GM12892 (cell line): ENCODE measurements at places on chromosomes 3 and 15.

GRCh38 chr3:72031581-72031980, 246.6 kb upstream of the PROK2 start:
- no peak for DNase-seq

DNA sequence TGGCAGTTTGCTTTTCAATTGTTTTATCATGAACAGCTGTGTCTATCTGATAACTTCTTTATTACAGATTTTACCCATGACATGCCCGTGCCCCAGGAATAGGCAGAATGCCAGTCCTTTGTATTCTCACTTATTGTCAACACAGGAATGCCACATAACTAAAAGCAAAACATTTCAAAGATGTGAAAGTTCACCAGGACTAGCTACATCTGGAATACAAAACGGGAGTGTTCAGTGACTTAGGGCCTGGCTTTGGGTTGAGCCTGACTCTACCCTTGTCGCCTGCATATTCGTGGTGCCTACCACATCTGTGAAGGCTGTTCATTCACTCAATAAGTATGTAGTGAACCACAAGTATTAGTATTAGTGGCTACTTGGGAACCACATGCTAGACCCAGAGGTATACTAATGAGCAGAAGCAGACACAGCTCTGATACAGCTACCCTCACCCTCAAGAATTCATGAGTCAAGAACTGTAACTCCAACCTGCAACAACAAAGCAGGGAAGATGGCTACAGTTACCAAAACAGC, 2.9 kb downstream of the TNFSF10 start:
- DNase-seq: no peak

DNA sequence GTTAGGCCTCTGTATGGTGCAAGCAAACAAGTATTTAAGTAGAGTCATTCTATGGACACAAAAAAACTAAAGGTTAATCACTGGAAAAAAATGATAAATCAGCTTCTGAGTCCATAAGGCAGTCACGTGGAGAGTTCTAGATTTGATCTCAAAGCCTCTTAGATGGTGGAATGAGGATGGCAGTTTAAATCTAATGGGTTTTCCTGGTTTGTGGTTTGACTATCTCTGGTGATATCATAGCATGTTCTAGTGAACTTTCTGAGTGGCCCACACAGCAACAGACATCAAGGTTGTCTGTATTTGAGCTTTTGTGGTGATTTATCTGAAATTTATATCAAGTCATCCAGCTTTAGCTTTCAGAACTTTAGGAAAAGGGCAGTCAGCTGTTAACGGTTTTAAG, 52.4 kb downstream of the ILDR1 start:
- DNase-seq: no peak

- no peak for DNase-seq
These were observed 11.6 kb downstream of the WWTR1 start for GRCh38 chr3:149646181-149646766.

DNA sequence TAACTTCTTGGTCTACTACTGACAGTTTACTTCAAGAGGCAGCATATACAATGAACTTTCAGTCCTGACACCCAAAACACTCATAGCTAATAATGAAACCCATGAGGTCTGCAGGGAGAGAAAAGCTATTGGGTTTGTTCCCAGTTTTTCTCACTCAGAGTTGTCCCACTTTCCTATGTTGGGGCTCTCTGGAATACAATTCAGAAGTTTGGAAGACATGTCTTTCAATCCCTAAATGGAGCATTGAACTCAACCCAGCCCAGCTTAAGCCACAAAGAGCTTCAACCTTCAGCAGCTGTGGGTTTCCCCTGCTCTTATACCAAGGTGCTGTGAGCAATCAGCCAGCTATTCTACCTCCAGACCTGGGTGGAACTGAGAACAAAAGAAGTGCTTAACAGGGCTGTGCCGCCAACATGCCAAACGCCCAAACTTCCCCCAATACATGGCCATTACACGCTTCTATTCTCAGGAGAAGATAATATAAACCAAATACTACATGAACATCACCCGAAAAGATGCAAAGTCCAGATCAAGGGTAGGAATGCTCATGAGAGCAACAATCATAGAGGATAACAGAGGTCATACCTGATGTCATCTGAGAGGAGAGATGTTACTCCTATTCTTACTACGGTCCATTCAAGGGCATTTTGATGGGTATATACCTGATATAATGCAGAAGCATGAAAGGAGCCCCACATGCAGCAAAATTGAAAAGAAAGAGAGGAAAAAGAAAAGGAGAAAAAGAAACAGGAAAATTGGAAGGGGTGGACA, 131.2 kb upstream of the TGFBR2 start:
- DNase-seq: no peak

GRCh38 chr15:52284164-52284563, 11.4 kb downstream of the MYO5C start:
- no peak for DNase-seq

DNA sequence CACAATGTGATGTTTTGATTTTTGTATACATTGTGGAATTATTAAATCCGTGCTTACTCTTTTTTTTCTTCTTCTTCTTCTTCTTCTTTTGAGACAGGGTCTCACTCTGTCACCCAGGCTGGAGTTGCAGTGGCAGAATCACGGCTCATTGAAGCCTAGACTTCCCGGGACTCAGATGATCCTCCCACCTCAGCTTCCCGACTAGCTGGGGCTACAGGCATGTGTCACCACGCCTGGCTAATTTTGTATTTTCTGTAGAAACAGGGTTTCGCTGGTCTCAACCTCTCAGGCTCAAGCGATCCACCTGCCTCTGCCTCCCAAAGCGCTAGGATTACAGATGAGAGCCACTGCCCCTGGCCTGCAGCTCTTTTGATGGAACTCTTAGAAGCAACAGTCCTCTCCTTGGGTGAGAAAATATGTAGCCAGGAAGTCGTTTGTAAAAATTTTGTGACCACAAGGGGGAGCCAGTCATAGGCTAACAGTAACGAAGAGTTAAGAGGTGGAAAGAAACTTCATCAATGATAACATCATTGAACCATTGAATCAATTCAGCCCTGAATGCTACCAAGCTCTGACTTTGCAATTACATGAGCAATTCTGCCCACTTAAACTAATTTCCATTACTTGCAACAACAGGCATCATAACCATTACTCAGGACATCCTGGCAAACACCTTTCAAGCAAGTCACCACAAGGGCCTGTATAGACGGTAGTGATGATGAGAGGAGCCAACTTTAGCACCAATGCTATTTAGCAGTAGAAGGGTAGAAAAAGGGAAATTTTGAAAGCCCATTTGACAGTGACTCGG, 16.7 kb upstream of the CMTM7 start:
- peak; percentile 14 for DNase-seq

GRCh38 chr15:71272932-71273331, 157.7 kb downstream of the THSD4 start:
- DNase-seq: no peak

GRCh38 chr3:55498520-55498919, 11.4 kb upstream of the WNT5A start:
- no peak for DNase-seq

DNA sequence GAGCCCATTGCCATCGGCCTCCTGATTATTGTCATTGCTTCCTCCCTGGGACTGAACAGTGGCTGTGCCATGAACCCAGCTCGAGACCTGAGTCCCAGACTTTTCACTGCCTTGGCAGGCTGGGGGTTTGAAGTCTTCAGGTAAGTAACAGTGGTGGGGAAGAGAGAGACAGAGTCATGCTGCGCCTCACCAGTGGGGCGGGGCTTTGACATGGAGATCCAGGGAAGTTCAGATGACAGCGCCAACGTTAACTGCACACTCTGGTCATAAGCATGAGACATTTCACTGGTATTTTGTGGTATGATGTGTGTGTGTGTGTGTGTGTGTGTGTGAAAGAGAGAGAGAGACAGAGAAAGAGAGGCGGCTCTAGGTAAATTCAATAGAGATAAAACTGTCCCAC, 41.0 kb downstream of the AQP9 start:
- no peak for DNase-seq

- DNase-seq: no peak
These were observed 5.6 kb upstream of the AEN start for GRCh38 chr15:88615303-88616107.

DNA sequence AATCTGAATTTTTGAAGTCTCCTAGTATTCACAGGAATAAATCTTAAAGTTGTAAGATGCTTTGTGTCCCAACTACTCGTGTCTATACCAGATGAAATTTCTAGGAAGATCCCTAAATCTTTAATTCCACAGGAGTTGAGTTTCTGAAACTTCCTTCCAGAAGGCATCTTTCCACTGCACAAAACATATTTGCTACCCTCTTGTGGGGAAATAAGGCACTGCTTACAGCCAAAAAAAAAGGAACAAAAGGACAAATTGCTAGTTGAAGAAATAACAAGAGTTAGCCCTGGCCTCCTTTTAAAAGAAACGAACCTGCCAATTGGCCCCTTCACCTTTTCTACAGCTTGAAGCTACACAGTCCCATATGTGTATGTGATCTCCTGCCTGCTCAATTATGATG, 54.0 kb downstream of the TAFA4 start:
- no peak for DNase-seq

GRCh38 chr15:52710050-52710707, 31.0 kb upstream of the ATOSA start:
- no peak for DNase-seq

- no peak for DNase-seq
These were observed 123.5 kb upstream of the CRBN start for GRCh38 chr3:3302964-3303363.

GRCh38 chr3:137020315-137020714, 62.5 kb downstream of the IL20RB start:
- DNase-seq: no peak

GRCh38 chr3:18428036-18428435, 2.9 kb upstream of the SATB1 start:
- no peak for DNase-seq

DNA sequence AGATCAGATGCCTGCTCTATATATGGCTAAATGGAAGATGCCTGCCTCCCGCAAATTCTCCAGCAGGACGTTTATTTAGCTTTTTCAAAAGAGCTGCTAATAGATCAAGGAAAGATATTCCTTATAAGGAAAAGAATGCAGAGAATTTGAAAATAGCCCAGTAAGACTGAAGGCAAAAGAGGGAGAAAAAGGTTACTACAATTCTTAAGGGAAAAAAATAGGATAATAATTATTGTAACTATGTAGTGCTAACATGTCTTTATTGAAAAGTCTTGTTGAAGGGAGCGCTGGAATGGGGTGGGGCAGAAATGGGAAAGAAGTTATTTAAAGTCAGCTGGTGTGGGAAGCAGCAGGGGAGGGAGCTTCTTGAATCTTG, 2.9 kb downstream of the TPM1 start:
- no peak for DNase-seq

DNA sequence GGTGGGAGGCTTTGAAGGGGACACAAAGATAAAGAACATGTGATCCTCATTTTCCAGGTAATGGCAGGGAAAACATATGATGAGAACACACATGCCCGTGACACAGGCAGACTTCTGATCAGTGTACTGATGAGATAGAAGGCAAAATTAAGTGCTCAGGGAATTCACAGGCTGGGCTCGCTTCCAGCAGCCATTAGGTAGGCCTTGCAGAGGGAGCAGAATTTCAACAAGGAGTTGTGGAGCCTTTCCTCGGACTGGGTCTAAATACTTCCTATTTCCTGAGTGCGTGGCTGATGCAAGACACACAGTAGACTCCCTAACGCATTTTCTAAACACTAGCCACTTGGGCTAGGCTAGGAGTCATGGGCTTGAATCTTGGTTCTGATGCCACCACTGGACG, 74.0 kb upstream of the ETV5 start:
- no peak for DNase-seq

DNA sequence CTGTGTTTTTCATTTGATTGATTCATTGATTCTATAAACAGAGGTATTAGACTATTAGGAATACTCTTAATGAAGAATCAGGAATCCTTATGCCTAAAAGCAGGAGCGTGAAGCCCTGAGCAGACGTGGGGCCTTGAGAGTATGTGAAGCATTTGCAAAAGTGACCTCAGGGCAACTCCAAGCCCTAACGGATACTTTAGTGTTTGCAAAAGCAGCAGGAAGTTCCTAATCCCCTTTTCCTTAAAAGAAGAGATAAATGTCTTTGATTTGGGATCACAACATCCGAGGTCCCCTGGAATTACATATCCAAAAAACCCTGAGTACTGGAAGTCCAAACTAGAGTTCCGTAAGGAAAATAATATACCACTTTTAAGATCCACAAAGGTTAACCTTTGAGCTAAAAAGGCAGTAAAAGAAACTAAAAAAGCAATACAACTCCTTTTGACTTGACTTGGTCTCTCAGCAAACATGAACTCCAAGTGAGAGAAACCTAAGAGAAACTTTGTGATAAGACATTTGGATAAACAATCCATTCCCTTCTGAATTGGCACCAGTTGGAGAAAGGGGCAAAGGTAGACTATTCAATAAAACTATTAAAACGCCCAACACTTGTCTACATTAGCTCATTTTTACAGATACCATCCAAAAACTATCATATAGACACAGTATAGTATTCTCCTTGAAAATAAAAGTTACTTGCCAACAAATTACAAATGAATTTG, 27.4 kb downstream of the PRTG start:
- no peak for DNase-seq

- DNase-seq: no peak
These were observed 303.4 kb upstream of the ROPN1 start for GRCh38 chr3:124295362-124295761.

DNA sequence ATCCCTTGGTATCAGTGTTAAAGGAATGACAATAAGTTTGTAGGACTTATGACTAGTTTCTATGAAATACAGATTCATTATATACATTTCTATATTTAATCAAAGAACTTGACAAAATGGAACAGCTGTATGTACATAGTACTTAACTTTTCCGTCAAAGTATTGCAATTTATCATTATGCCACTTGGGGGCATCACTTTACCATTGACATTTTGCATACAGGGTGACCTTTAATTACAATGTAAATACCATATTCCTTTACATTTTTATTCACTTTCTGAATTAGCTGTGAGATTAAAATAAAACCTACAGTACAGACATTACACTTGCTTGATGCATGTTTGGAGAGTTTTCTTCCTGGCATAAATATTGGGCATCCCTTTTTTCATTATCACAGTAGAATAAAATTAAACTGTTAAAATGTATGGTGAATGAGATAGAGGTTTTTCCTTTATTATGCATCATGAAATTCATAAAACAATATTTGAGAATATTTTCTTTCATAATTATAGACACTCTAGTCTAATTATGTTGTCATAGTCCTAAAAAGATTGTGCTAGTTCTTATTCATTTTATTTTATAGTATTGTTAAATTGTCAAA, 6.9 kb downstream of the NEK11 start:
- DNase-seq: no peak
